ENCODE measurements at places on chromosomes 7 and 10.
A peak's percentile ranks its signal among the peaks of the same experiment; 100 is the strongest.

GRCh38 chr10:130929422-130930325 is 381.8 kb downstream of the TCERG1L start:
- DNase-seq, result no peak

DNA sequence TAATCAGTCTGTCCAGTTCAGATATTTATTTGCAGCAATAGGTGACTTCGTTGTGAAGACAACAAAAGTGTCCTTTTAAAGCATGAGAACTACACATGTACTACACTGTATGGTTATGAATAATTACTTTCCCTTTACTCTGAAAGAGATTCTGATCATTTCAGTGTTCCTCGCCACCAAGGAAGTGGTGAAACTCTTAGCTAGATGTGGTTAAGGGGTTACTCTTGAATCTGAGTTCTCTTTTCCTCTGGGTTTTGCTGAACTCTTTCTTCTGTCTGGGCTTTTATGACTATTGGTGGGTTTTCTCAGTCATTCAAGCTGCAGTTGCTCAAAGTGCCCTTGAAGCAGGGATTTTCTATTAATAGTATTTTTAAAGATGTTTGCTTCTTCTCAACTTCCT is 127.9 kb upstream of the SEM1 start:
- no peak for DNase-seq

DNA sequence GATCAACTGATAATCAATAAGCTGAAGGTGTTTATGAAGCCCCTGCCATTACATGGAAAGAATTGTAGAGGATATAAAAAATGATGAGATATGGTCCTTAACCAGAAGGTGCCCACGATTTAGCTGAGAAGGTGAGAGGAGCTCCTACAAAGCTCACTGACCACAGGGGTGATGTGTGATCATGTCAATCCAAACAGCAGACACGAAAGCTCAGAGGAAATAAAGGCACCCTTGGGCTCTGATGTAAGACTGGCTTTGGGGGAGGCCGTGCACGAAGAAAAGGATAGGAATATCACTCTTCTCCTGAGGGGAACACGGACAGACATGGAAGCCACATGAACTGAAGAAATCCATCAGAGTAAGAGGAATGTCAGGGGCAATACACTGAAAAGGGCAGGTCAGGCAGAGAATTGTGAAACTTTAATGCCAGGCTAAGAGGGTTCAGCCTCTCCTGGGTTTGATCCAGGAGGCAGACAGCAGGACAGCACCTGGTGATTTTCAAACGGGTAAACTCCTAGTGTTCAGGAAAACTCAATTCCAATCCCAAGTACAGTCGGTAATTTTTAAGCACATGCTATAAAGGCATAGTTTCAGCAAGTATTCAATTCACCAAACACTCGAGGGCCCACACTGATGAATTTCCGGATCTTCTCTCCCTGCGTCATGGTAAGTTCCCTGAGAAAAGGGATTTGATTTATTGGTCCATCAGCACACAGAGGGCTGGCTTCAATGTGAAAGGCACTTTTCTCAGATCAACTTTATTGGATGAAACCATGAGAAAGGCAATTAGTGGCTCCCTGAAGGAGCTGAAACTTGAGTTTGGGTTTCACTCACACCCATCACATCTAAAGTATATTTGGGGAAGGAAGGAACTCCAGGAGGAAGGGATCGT is 163.8 kb downstream of the PRPF18 start:
- DNase-seq, result no peak

GRCh38 chr7:110564246-110564645 is 526.7 kb upstream of the LRRN3 start:
- DNase-seq, result no peak

- no peak for DNase-seq
These were observed 583.5 kb downstream of the PARD3 start for GRCh38 chr10:34231441-34232180.

GRCh38 chr7:70301673-70302185 is 703.5 kb downstream of the AUTS2 start:
- DNase-seq, result no peak

DNA sequence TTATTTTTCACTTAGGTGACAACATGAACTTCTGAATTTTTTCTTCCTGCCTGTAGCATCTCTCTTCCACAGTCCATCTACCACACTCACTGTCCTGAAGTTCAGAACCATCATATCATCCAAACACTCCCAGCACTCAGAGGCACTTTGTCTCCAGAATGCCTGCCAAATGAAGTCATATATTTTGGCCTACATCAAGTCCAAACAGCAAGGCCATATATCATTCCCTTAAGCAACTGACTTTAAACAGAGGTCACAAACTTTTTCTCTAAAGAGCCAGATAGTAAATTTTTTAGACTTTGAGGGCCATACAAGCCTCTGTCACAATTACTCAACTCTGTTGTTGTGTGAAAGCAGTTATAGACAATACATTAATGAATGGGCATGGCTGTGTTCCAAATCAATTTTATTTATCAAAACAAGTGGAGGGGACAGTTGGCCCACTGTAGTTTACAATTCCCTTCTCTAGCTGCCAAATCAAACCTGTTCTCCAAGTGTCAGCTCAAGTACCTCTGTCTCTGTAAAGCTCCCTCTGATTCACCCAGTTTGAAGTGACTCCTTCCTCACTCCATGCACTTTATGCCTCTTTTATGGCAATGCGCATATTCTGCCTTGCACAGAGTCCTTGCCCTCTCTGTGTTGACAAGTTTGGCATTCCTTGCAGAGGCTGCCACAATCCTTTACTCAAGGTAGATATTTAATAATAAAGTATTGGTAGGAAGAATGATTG is 305.7 kb downstream of the FZD1 start:
- no peak for DNase-seq

- no peak for DNase-seq
These were observed 639 bp upstream of the TFAM start for GRCh38 chr10:58384544-58384998.

DNA sequence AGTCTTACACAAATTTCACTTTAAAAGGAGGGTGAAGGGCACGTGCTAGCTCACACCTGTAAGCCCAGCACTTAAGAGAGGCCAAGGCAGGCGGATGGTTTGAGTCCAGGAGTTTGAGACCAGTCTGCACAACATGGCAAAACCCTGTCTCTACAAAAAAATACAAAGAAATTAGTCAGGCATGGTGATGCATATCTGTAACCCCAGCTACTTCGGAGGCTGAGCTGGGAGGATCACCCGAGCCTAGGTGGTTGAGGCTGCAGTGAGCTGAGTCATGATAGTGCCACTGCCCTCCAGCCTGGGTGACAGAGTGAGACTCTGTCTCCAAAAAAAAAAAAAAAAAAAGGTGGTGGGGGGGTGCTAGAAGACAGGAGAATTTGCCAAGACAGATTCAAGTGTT is 237.3 kb upstream of the KLF14 start:
- no peak for DNase-seq

DNA sequence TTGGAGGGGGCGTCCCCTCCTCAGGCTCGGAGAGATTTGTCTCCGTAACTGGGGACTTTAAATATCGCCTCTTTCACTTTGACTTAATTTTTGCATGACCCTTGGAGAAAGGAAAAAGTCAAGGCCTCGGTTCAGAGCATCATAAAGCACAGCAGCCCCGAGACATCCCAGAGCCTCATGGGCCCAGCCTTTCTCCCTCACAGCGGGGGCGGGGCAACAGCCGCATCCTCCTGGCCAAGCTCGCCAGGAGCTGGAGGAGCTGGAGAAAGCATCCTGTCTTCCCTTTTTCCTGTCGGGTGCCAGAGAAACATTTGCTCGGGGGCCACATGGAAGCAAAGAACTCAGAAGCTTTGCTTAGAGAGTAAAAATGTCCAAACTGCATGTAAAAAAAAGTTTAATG is 43.6 kb upstream of the DPYSL4 start:
- peak; percentile 59 for DNase-seq

DNA sequence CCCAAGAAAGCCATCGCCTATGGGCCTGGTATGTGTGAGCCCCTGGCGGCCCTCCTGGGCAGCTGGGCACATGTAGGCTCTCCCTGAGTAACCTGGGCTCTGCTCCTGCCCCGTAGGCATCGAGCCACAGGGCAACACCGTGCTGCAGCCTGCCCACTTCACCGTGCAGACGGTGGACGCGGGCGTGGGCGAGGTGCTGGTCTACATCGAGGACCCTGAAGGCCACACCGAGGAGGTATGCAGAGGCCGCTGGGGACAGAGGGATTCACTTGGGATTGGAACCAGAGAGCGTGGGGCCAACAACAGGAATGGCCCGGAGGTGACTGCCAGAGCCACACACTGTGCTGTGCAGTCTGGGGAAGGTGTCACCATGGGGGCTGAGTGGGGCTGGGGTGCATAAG is 7.3 kb downstream of the FLNC start:
- no peak for DNase-seq
